ENCODE measurements at places on chromosomes 3 and 15.

DNA sequence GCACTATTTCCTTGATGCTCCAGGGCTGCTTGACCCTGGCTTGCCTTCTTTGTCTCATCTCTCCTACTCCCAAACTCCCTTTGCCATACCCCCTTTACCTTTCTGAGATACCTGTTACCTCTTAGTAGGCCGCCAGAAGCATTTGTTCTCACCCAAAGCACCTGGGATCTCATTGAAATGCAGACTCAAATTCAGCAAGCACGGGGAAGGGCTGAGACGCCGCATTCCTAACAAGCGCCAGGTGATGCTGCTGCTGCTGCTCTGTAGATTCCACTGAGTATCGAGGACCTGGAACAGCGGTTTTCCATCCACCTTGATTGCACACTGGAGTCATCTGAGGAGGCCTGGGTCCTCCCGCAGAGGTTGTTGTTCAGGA is 91.8 kb downstream of the TMEM266 start:
- no peak for DNase-seq

GRCh38 chr3:55488398-55489055 is 1.4 kb upstream of the WNT5A start:
- DNase-seq, result peak; percentile 78

- DNase-seq, result no peak
Observed at GRCh38 chr3:142098964-142099363, 50.4 kb downstream of the TFDP2 start.

GRCh38 chr3:81744366-81744765 is 17.1 kb downstream of the GBE1 start:
- DNase-seq, result peak; percentile 94

DNA sequence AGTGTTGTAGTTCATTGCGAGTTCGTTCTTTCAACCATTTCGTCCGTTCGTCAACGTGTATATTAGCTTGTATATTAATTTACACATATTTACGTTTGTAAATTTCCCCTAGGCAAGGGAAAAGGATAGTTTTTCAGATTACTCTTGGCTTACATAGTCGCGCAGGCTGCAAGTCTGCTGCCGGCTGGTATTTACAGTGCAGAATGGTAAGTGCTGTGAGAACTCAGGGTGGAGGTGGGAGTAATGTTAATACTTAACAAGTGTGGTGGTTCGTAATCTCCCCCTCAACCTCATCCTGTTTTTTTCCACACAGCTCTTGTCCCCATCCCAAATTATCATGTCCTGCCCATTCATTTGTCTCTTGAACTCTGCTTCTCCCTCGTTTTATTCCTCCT is 766 bp downstream of the FAM98B start:
- DNase-seq, result no peak

GRCh38 chr3:188819939-188820338 is 351.8 kb upstream of the TPRG1 start:
- peak; percentile 74 for DNase-seq

GRCh38 chr3:41044523-41044922 is 154.8 kb upstream of the CTNNB1 start:
- no peak for DNase-seq

- DNase-seq, result no peak
Observed at GRCh38 chr3:152256851-152257562, 11.7 kb upstream of the MBNL1 start.

GRCh38 chr3:160703974-160704373 is 27.0 kb downstream of the ARL14 start:
- DNase-seq, result no peak

DNA sequence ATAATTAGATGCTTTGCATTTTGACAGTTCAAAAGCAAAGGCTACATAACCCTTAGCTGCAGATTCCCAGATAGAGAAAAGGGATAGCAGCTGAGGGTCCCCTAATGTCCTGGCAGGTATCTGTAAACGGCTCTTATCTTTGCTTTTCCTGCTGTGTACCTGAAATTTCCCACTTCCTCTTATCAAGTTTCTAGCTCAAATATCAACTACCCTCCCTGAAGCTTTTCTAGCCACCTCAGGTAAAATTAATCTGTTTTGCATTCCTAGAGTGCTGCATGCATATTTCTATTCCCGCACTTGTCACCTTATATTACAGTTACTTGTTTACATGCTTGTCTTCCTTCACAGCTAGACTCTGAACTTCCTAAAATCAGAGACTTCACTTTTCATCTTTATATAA is 55.6 kb upstream of the STXBP5L start:
- DNase-seq, result no peak

GRCh38 chr3:126618021-126618420 is 36.9 kb downstream of the TXNRD3 start:
- DNase-seq, result no peak

DNA sequence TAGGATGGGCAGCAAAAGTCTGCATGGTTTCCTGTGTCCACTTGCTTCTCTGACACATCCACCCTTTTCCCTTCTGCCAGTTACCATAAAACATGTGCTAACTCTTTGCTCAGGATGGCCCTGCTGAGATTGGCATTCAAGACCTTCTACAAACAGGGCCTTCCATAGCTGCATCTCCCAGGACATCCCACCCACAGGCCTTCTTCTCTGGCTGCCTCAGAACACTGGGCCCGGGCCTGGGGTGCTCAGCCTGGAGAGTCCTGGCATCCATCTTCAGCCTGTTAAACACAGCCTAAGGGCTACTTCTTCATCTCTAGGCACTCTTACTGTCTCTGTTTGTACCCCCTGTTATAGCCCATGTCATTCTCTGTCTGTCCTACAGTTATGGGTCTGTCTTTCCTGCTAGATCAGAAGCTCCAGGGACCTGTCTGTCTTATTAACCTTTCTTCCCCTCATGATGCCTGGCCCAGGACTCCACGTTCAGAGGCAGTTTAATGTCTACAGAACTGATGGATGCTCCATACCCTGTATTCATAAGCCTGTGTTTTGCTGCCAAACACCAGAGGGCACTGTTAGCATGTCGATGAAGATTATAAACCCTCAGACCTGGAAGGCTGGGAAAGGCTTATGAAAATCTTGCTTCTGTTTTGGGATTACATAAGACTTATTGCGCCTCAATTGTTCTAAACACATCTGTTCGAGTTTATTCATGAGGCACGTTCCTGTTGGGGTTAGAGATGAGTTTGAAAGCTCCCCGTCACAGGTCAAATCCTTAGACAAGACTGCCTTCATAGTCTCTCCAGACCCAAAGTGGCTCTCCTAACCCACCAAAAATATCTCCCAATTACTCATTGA is 16.5 kb downstream of the SEMA3G start:
- peak; percentile 79 for DNase-seq

- peak; percentile 45 for DNase-seq
Observed at GRCh38 chr3:99620976-99621375, 17.4 kb upstream of the COL8A1 start.

DNA sequence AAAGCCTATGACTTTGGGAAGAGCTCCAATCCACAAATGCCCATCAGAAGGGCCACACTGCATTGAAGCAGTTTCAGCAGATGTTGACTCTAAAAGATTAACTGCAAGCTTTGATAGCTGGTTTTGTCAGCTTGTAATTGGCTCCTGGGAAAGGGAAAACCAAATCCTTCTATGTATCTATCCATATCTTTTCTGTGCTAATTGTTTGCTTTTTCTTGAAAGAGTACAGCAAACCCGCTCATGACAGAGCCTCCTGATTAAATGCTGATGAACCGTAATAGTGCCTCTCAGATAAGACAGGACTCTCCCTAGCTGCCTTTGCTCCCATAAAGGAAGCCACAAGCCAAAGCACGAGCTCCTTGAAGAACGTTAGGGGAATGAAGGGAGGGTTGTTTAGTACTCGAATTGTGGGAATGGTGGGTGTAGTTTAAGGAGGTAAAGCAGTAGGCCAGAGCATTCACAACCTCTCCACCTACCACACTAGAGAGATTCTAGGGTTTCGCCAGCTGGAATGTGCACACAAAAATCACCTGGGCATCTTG is 33.6 kb upstream of the LRIG1 start:
- no peak for DNase-seq

DNA sequence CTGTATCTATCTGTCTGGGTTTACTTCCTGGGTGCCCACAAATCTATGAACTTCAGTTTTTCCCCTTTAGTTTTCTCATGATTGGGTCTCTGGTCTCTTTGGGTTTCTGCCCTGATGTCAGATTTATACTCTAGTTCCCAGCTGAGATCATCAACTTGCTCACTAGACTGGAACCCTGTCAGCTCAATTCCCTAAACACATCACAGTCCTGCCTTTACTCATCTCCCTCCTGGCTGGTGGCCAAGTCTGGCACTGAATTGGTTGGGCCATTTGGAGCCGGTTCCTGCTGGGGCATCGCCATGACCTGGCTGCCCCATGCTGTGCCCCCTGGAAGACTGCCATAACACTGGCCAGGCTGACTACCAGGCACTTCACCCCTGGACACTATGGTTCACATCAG is 345.3 kb downstream of the CHST2 start:
- no peak for DNase-seq

DNA sequence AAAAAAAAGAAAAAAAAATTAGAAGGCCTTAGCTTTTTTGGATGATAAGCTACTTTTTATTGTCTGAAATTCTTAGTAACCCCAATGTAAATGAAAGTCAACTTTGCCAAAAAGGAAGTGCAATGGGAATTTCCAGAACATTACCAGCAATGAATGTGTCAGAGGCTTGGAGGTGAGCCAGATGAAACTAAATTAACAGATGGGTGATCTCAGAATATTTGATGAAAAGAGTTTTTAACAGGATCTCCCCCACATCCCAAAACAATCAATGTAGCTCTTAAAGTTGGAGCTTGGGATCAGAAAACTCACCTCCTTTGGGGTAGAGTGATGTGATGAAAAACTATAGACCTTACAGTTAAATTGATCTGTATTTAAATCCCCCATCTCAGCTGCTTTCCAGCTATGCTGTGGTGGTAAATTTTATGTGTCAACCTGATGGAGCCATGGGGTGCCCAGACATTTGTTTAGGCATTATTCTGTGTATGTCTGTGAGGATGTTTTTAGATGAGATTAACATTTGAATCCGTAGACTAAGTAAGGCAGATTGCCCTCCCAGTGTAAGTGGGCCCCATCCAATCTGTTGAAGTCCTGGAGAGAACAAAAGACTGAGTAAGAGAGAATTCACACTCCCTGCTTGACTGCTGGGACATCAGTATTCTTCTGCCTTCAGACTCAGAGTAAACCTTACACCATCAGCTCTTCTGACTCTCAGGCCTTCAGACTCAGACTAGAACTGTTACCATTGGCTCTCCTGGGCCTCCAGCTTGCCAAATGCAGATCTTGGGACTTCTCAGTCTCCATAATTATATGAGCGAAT is 84.3 kb upstream of the TNFSF10 start:
- DNase-seq, result peak; percentile 35

- DNase-seq, result no peak
Observed at GRCh38 chr15:69056365-69056764, 41.9 kb downstream of the NOX5 start.

DNA sequence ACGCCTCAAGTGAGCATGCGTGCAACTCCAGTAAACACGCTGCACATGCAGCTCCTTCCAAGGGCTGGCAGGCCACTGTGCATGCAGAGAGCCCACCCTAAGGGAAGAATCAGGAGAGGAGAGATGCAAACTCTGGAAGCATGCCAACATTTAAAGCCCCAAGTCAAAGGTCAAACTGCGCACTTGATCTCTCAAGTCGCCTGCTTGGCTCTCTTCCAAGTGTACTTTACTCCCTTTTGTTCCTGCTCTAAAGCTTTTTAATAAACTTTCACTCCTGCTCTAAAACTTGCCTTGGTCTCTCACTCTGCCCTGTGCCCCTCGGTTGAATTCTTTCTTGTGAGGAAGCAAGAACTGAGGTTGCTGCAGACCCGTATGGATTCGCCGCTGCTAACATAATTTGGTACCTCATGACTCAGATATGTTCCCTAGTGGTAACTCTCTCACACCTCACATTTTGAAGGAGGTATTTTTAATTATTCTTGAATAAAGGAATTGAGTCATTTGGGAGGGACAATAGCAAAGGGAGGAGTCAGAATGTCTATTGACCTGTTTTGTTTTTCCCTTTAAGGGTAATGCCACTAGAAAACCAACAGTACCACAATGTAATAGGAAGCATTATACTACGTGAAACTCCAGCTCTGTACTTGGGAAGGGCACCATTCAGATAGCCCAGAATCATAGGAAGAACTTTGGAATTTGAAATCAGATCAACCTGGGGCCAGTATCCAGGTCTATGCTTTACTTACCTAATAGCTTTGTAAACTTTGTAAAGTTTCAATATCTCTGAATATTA is 19.6 kb upstream of the DGKG start:
- DNase-seq, result no peak

DNA sequence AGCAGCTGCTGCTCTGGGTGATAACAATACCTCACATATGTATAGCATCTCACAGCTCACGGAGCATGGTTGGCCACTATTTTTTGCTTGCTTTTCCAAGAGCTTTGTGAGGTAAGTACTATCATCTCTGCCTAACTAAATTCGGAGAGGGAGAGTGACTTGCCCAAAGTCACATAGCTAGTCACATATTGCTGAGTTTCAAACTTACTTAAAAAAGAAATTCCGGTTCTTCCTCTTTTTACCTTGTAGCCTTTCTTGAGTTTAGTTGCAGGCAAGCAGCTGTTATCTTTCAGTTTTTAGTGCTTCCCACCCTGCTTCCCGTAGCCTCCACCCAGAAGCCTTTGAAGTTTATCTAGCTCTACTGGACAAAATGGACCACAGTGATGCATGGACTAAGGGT is 309.2 kb downstream of the PDCD6IP start:
- no peak for DNase-seq

- DNase-seq, result no peak
Observed at GRCh38 chr15:97933589-97933988, 26.9 kb upstream of the ARRDC4 start.

- DNase-seq, result no peak
Observed at GRCh38 chr3:58519668-58520402, 17.2 kb downstream of the ACOX2 start.

DNA sequence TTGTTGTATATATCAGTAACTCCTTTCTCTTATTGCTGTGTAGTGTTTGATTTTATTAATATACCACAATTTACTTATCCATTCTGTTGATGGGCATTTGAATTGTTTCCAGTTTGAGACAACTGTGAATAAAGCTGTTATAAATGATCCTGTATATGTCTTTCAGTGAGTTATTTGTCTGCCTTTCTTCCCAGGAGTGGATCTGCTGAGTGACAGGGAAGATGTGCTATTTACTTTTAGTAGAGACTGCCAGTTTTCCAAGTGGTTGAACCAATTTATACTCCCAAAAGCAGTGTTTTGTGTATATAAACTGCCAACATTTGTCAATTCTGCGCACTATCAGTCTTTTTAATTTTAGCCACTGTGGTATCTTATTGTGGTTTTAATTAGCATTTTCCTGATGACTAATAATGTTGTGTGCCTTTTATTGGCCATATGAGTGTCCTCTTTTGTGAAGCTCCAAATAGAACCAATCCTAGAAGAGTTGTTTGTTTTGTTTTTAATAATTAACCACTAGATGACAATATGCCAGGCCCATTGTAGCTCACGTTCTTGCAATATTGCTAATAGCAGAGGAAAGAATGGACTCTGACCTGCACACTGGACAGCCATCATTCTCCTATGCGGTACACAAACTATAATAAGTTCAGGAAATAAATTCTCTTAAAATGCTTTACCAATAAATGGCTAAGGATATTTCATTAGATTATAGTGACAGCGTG is 25.3 kb downstream of the TRANK1 start:
- DNase-seq, result no peak

- peak; percentile 79 for DNase-seq
Observed at GRCh38 chr3:100865442-100865841, 127.8 kb downstream of the ABI3BP start.

All from fibroblast of gingiva (primary cell).